ENCODE measurements at places on chromosomes 3 and 15. TPM values are rescaled to one million over a fixed set of nuclear protein-coding genes. Genes with fewer than 3 reads are reported as not detected.

DTX3L gene
- 15.6 TPM for total RNA-seq

AMT gene
- total RNA-seq: 0.65 TPM

TTLL13 gene
- under 0.01 TPM for total RNA-seq

SPESP1 gene
- total RNA-seq: 1.3 TPM

CPN2 gene
- not detected for total RNA-seq

Data from mesangial cell (primary cell).